ENCODE measurements at places on chromosomes 4 and X.

- DNase-seq = no peak
Measured at GRCh38 chr4:73676861-73677323, 56.7 kb upstream of the RASSF6 start.

- DNase-seq = no peak
Measured at GRCh38 chrX:136954930-136955329, 74.4 kb upstream of the RBMX start.

GRCh38 chr4:78047366-78047765 is 9.8 kb upstream of the FRAS1 start:
- no peak for DNase-seq

DNA sequence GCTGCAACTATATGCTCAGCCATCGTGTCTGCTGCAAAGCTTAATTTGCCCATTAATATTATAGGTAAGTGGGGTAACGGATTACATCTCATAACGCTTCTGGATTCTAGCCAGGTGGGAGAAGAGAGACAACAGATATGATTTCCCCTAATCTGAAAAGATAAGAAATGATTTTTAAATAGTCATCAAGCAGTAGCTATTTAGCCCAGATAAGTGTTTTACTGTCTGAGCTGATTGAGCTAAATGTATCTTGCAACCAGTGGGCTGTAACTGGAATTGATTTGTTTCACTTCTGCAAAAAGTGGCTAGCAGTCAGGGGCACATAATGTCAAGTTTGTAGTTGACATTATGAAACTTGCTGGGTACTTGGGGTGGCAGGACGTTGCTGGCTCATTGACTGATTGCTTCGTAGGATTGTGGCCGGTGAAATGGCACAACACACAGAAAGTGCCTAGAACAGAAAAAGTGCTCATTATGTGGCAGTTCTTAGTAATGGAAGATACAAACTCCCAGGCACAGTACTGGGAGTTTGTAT is 18.5 kb downstream of the LAP3 start:
- no peak for DNase-seq

- no peak for DNase-seq
Measured at GRCh38 chrX:130467936-130468335, 66.1 kb downstream of the RBMX2 start.

- no peak for DNase-seq
Measured at GRCh38 chr4:47505666-47506065, 20.6 kb downstream of the ATP10D start.

DNA sequence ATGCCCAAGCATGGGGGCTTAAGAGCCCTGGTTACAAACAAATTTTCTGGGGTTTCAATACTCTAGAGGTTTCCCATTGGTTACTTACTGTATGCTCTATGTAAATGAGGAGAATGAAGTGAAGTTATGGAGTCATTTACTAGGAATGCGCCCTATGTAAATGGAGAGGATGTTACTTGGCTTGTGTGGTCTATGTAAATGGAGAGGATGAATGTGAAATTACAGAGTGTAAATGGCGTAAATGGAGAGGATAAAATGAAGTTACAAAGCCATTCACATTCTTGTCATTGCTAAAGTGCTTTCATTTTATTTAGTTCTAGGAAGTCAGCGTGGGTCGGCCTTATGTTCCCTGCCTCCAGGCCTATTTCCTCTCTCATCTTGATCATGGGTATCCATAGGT is 810.5 kb upstream of the ADGRL3 start:
- no peak for DNase-seq

DNA sequence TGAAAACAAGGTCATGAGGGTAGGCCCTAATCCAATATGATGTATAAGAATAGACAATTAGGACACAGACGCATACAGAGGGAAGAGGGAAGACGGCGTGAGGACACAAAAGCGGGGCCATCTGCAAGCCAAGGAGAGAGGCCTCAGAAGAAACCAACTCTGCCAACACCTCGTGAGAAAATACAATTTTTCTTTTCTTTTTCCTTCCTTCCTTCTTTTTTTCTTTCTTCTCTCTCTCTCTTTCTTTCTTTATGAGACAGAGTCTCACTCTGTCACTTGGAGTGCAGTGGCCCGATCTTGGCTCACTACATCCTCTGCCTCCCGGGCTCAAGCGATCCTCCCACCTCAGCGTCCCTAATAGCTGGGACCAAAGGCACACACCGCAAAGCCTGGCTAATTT is 1.5 kb upstream of the PKD2 start:
- no peak for DNase-seq

GRCh38 chrX:94961730-94962129 is 1287.7 kb downstream of the FAM133A start:
- no peak for DNase-seq

GRCh38 chr4:169945636-169946035 is 80.6 kb downstream of the MFAP3L start:
- no peak for DNase-seq

GRCh38 chrX:37912304-37912703 is 64.9 kb upstream of the DYNLT3 start:
- DNase-seq = no peak

- DNase-seq = no peak
Measured at GRCh38 chr4:122576261-122577188, 44.3 kb downstream of the IL21 start.

GRCh38 chr4:112910109-112910736 is 139.2 kb upstream of the ANK2 start:
- peak; percentile 15 for DNase-seq

GRCh38 chr4:94995684-94996394 is 238.1 kb downstream of the BMPR1B start:
- DNase-seq = peak; percentile 26

DNA sequence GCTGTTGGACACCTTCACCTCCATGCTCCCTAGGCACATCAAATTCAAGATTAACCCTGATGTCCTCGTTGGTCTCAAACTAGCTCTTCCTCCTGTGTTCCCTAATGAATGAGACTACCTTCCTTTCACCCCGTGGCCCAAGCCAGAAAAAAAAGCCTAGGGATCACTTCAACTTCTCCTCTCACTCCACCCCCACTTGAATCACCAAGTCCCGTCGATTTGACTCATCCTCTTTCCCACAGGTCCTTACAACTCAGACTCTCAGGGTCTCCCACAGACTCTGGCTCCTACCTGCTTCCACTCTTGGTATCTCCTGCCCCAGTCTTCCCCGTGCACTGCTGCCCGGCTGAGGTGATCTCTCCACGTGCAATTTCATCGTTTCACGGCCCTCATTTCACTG is 8.5 kb downstream of the SLC25A43 start:
- DNase-seq = no peak

GRCh38 chr4:121449416-121449815 is 68.6 kb upstream of the QRFPR start:
- no peak for DNase-seq

- no peak for DNase-seq
Measured at GRCh38 chr4:52202931-52203330, 151.8 kb downstream of the SPATA18 start.

GRCh38 chr4:30801876-30802275 is 81.7 kb downstream of the PCDH7 start:
- no peak for DNase-seq

DNA sequence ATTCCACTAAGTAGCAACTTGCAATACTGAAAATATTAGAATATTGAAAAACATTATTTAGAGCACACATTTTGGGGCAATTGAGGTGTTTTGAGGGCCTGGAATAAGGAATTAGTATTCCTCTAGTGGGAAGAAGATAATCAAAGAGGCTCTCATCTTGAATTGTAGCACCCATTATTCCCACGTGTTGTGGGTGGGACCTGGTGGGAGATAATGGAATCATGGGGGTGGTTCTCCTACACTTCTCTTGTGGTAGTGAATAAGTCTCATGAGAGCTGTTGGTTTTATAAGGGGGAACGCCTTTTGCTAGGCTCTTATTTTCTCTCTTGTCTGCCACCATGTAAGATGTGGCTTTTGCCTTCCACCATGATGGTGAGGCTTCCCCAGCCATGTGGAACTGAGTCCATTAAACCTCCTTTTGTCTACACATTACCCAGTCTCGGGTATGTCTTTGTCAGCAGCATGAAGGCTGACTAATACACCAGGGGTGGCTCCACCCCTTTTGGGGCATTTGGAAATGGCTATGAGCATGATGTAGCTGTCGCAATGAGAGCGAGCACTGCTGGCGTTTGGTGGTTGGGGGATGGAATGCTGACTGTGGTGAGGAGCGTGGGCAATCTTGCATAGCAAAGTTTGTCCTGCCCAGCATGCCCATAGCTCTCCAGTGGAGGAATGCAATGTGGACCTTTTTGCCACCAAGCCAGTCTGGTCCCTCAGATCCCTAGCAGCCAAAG is 308.2 kb downstream of the FRMPD4 start:
- DNase-seq = no peak

- DNase-seq = no peak
Measured at GRCh38 chr4:92111493-92111892, 192.3 kb upstream of the GRID2 start.

DNA sequence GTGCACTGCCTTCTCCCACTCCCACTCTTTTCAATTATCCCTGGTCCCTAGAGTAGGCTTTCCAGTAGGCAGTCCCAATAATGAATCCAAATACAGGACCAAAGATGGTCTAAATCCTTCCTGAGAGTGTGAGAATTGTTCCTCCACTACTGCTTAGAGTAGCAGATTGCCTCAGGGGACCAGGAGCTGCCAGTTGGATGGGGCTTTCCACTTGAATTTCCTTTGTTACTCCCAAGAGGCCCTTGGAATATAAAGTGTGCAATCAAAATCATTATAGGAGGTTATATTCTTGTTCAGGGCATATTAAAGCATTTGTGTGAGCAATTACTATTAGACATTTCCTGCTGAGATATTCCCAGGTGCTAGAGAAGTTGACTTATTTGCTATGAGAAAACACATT is 156.6 kb upstream of the TLL1 start:
- DNase-seq = no peak

GRCh38 chr4:155039162-155039561 is 169.3 kb upstream of the NPY2R start:
- no peak for DNase-seq

- no peak for DNase-seq
Measured at GRCh38 chr4:121034017-121034416, 38.3 kb downstream of the NDNF start.

- DNase-seq = no peak
Measured at GRCh38 chr4:76955182-76955581, 5.6 kb downstream of the SEPTIN11 start.

DNA sequence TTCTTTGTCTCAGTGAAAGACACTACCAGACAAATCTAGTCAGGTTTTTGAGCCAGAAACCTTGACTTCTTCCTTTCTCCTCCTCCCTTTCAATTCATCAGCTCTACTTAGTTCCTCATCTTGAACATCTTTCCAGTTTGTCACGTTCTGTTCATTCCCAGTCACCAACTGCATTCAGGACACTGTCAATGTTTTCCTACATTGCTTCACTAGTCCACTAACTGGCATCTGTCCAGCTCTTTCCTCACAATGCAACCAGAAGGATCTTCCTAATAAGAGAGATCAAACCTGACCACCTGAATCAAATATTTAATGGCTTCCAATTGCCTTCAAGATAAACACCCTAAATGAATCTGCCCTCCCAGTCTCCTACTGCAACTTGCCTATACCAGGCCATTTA is 52.5 kb downstream of the SYNPO2 start:
- DNase-seq = no peak

GRCh38 chrX:12580548-12580947 is 210.7 kb upstream of the PRPS2 start:
- no peak for DNase-seq

- DNase-seq = no peak
Measured at GRCh38 chrX:79630033-79631009, 263.2 kb upstream of the ITM2A start.

DNA sequence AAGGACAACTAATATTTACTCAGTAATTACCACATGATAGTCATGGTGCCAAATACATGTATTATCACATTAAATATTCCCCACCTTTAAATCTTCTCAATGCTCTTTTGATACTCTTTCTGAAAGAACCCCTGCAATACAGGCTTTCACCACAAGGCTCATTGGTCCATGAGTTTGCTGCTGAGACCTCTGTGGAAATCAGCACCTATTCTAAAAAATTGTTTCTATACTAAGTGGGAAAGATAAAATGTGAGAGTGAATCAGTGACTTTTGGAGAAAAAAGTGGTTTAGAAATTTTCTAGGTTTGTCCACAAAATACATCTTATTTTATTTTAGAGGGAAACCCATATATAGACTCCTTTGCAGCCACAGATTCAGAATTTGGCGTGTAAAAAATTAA is 257.3 kb downstream of the ZIC3 start:
- DNase-seq = no peak

DNA sequence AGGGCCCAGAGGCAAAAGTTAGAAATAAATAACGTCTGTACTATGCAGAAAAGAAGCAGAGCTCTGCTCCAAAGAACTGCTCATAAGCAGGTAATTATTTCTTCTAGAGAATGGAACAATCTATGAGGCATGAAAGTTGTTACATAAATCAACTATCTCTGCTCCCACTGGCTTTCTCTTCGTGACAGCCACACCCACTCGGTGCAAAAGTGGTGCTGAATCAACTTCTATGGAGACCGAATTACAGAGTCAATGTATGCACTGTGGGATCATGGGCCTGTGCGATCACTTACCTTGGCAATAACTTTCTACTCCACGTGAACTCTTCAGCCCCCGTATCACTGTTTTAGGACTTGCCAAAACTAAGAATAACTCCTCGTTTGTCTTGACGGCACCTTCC is 99.4 kb upstream of the ATXN3L start:
- DNase-seq = no peak

GRCh38 chr4:10684631-10685030 is at the start of gene CLNK:
Gene CLNK, minus strand, starts transcription at chr4:10684768. Its CDS starts 16,899 bp downstream, at chr4:10667869.
- no peak for DNase-seq

GRCh38 chr4:77023920-77024319 is 51.9 kb downstream of the CCNI start:
- DNase-seq = no peak

- DNase-seq = no peak
Measured at GRCh38 chrX:153440556-153441135, 5.2 kb downstream of the TREX2 start.

- no peak for DNase-seq
Measured at GRCh38 chr4:8182858-8183725, 16.0 kb upstream of the SH3TC1 start.

DNA sequence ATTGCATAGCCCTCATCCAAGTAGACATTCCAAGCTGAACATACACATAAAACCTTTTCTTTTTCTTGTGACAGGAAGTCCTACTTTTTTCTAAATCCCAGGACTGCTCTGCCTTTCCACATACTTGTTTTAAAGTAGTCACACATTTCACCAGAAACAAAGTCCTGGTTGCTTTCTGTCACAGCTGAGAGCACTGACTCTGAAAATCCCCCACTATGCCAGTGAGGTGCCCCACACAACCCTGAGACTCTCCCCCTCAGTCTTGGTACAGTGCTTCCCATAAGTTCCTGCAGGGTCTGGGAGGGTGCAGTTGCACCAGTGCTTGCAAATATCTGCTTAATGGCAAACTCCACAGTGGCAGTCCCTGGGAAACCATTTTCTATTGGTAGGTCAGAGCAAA is 84.2 kb downstream of the DCHS2 start:
- no peak for DNase-seq

- no peak for DNase-seq
Measured at GRCh38 chr4:26217961-26218676, 102.7 kb upstream of the RBPJ start.

DNA sequence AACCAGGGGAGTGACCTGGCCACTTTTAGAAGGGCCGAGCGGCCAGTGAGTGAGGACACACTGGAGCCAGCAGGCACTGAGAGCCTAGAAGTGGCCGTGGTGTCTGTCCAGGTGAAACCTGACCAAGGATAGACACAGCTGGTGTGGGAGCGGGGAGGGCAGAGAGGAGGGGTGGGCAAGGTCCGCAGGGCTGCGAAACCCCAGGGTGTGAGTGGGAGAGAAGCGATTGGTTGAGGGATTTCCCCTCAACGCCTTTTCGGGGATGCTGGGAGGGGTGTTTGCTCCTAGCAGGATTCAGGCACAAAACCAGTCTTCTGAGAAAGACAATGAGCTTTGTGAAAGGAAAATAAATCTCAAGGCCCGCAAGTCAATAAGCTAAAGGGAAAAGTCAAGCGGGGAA is 33.2 kb upstream of the ARSD start:
- DNase-seq = no peak

All from nephron progenitor cell (in vitro differentiated cells).